Stimulated activated CD4-positive, alpha-beta T cell treated with anti-CD3 and anti-CD28 coated beads, Interleukin-12 subunit alpha, Interleukin-12 subunit beta, amount 100 ng/mL, for 4 hours (primary cell): ENCODE measurements at places on chromosomes 7 and 10.

DNA sequence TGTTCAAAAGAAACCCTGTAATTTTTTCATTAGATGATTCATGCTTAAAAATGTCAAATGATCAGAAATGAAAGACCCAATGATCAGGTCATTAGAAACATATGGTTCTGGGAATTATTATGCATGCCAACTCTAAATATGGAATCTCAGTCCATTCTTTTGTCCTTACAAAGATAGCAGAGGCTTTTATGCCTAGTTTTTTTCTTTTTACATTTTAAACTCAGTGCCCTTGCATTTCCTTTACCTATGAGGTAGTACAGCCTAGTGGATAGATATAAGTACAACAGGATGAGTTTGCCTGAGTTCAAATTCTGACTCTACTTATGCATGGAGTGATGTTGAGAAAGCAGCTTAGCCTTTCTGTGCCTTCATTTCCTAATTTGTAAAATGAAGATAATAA, 392.9 kb downstream of the SUGCT start:
- no peak for DNase-seq

GRCh38 chr7:135933509-135934188, 43.5 kb downstream of the MTPN start:
- DNase-seq, result no peak

DNA sequence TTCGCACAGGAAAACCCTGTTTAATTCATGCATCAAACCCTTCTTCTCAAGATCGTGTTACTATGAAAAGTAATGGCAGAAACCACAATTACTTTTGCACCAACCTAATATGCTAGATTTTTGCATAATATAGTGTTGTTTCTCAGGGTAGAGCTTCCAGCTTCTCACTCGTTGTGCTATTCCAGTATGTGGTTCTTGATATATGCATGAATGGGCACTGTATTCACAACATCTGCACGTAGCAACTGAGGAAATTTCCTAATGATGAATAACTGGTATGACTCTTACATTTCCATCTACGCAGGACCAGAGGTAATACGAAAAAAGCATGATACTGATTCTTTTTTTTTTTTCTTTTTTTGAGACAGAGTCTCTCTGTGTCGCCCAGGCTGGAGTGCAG, 326.6 kb upstream of the GALNT17 start:
- no peak for DNase-seq

- no peak for DNase-seq
These were observed 31.3 kb downstream of the COX15 start for GRCh38 chr10:99700649-99701048.

- no peak for DNase-seq
These were observed 326.2 kb upstream of the POT1 start for GRCh38 chr7:125255810-125256209.

DNA sequence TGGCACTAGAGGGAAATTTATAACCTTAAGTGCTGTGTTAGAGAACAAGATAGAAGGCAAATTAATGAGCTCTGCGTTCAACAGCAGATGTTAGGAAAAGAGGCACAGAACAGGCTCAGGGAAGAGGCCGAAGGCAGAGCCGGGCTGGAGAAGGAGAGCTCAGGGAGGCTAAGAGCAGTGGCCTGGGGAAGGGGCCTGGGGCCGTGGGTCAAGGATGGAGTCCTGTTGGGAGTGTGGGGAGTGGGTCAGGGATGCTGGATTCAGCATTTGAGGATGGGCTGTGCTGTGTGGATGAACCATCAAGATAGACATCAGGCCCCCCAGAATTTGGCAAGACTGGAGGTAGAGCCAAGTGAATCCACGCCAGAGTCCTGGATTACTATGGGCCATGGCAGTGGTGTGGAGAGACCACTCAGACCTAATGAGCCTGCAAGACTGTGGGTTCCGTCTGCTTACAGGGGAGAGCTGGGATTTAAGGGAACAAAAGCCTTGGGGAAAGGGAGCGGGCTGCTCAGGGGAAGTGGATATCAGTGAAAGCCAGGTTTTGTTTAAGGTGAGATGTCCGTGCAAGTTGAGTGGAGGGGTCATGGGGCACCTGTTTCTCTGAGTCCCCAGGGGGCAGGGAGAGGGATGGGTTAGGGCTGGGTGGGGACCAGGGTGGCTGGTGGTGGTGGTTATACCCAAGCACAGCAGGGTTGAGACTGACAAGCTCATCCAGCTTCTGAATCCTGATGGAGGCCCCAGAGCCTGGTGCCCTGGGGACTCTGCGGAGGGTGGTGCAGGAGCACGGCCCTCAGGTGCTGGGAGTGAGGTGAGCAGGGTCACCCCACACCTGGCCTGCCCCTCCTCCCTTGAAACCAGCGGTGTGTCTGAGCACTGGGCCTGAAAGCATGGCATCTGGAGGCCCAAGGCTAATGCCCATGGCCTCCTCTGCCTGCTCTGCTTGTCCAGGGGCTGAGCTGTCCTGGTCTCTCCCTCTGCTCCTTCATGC, 101.7 kb downstream of the BMS1 start:
- no peak for DNase-seq

- no peak for DNase-seq
These were observed 14.1 kb downstream of the MRPS24 start for GRCh38 chr7:43855176-43855575.

- no peak for DNase-seq
These were observed 259.6 kb downstream of the RPS24 start for GRCh38 chr10:78292982-78293865.

DNA sequence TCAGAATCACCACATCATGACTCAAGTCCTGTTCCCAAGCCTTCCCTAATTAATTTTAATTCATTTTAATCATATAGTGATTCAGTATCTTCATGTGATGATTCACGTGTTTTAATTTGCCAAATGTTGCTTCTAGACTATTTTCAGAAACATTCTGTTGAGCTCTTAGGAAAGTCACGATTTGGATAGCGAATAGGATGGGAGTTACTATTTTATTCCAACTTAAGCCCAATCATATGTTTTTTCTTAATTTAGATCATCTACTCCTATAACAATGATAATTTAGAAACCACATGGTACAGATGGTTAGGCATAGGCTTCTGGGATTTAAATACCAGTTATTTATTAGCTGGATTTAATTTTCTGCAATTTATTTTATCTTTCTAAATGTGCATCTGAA, 49.1 kb downstream of the RAPGEF5 start:
- no peak for DNase-seq

DNA sequence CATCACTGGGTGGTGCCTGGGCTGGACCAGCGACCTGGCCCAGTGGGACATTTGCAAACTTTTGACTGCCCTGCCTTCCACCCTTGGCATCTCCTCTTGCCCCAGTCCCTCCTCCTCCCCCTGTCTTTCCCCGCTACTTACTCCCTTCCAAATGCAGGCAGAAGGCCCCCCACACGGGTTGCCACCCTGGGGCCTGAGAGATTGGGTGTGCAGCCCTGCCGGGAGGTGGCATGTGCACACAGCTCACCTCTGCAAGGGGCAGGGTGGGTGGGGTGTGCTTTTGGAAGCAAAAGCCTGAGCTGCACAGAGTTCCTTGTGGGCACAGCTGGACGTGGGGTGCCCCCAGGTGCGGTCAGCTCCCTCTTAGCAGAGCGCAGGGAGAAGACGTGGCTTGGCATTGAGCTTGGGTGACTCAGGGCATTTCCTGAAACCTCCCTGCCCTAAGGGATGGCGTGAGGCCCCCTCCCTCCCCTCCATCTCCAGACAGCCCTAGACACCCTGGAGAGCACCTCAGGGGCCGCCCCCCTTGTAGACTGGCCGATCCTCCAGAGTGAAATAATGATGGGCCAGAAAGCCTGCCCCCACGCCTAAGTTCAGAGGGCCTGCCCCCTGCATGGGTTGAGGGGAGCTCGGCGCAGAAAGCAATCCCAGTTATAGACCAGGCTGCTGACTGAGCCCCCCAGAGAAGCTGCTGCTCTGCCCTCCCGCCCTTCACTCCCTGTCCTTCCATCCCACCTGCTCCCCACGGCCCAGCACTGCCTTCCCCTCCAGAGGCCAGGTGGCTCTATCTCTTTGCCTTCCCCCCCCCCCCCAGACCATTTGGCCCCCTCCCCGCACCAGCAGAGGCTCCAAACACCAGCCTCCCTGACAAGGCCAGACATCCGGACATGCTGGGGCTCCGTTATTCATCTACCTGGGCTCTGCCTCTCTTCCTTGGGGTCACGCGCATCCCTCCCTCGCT, 2.3 kb upstream of the SHH start:
- no peak for DNase-seq

DNA sequence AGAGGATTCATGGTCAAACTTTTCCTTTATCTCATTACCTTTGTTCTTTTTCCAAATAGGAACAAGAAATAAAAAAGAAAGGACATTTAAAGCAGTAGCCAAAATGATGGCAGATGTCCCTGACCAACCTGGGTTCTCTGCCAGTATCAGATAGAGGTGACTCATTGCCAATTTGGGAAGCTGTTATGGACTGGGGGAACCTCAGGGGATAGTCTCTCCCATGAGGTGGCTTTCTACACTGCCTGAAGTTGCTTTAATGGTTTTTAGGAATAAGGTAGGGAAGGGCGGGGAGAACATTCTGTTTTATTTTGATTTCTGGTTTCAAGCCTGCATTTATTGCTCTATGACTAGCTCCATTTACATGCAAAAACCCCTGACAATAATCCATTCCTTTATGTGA, 457.9 kb upstream of the TPK1 start:
- DNase-seq, result no peak

DNA sequence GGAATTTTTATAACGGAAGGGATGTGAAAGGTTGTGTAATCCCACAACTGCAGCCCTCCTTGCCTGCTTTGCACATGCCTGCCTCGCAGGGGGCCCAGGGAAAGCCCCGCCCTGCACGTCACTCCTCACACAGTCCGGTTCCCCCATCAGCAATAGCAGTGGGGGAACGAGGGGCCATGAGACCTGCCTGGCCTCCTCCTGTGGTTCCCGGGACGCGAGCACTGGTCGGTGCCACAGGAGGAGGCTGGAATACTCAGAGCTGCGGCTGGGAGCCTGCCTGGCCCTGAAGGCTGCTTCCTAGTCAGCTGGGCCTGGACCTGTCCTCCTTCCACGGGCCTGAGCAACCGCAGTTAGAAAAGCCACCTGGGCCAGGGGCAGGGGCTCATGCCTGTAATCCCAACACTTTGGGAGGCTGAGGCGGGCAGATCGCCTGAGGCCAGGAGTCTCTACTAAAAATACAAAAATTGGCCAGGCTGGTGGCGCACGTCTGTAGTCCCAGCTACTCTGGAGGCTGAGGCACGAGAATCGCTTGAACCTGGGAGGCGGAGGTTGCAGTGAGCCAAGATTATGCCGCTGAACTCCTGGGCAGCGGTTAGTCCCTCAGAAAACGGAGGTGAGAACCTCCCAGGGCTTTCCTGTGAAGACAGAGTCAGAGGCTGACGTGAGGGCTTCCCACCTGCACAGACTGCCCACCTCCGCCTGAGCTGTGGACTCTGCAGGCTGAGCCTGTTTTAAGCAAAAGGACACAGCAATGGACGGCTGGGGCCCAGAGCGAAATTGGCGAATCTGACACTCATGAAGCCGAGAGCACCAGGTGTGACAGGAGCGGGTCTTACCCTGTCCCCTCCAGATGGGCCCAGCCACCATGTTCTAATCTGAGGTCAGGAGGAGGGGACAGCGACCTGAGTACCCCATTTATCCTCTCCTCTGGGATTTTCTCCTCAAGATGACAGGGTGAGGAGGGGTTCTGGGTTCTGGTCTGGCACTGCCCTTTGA, 52.9 kb downstream of the VIPR2 start:
- DNase-seq, result no peak

DNA sequence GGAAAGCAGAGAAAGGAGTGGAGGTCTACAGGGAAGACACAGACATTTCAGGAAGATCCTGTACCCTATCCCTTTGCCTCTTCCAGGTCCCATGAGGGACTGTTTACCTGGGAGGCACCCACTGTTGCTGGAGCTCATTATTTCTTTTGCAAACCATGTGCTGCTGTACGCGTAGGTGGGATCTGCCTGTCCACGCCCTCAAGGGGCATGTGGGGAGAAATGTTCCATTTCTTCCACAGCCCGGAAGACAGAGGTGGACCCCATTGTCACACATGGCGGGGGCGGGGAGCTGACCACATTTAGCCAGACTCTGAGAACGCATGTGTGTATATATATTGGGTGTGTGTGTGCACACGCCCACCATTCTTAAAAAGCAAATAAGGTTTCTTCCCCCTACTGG, 2.0 kb downstream of the PLXNA4 start:
- no peak for DNase-seq

DNA sequence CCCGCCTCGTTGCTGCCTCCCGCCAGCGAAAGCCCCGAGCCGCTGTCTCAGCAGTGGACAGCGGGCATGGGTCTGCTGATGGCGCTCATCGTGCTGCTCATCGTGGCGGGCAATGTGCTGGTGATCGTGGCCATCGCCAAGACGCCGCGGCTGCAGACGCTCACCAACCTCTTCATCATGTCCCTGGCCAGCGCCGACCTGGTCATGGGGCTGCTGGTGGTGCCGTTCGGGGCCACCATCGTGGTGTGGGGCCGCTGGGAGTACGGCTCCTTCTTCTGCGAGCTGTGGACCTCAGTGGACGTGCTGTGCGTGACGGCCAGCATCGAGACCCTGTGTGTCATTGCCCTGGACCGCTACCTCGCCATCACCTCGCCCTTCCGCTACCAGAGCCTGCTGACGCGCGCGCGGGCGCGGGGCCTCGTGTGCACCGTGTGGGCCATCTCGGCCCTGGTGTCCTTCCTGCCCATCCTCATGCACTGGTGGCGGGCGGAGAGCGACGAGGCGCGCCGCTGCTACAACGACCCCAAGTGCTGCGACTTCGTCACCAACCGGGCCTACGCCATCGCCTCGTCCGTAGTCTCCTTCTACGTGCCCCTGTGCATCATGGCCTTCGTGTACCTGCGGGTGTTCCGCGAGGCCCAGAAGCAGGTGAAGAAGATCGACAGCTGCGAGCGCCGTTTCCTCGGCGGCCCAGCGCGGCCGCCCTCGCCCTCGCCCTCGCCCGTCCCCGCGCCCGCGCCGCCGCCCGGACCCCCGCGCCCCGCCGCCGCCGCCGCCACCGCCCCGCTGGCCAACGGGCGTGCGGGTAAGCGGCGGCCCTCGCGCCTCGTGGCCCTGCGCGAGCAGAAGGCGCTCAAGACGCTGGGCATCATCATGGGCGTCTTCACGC, 825 bp downstream of the ADRB1 start:
- DNase-seq, result no peak

DNA sequence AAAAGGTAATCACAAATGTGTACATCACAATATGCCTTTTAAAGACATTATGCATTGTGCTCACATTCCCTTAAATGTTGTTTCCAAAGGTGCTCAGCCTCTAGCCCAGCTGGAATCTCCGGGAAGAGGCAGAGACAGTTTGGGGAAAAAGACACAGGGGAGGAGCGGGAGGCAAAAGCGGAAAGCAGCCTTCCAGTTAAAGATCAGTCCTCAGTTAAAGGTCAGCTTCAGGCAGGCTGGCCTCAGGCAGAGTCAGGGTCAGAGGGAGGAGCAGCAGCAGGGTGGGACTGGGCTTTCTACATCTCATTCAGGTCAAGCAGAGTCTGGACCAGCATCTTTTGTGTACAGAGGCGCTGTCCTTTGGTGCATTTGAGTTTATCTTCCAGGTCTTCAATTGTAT, 18.6 kb downstream of the ST7 start:
- no peak for DNase-seq

DNA sequence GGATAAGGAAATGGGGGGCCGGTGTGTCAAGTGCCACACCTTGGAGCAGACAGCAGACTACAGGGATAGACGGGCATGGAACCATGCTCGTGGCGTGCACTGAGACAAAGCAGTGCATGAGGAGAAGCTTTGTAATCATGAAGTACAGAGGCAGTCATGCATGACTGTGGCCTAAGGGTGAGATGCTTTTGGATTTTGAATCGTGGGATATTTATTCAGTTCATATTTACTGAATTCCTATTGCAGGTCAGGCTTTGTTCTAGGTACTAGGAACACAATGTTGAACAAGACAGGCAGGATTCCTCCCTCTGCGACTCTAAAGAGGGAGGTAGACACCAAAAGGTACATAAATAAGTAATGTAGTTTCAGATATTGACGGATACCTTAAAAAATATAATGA, 597.6 kb downstream of the PARD3 start:
- no peak for DNase-seq

GRCh38 chr10:80493522-80494051, 39.5 kb downstream of the TSPAN14 start:
- DNase-seq, result no peak
